ENCODE measurements at places on chromosomes 5 and 9.

- DNase-seq = no peak
Measured at GRCh38 chr9:103242025-103242424, 246.9 kb downstream of the CYLC2 start.

- no peak for DNase-seq
Measured at GRCh38 chr9:80554301-80554700, 982.5 kb downstream of the TLE4 start.

GRCh38 chr5:180802325-180803180 is at the start of gene MGAT1:
TSS of gene MGAT1 (minus strand) at chr5:180802806. CDS start at chr5:180792971, 9,835 bp downstream.
- DNase-seq = peak; percentile 92

- no peak for DNase-seq
Measured at GRCh38 chr9:120438836-120439546, 141.0 kb downstream of the CDK5RAP2 start.

DNA sequence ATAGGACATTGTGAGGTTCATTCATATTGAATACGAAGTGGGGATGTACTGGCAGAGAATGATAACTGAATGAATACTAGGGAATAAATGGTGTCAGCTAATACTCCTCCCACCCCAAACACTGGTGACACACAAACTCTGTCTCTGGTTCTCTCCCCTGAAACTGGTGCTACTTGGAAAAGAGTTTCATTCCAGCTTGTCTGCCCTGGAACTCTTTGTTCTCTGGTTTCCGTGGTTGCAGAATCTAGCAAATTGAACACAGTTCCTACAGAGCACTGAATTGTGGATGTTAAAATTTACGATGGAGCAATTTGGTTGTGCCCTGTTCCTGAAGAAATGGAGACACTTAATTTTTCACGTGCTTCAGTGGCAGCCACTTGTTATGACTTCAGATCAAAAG is 181.7 kb downstream of the KCTD16 start:
- DNase-seq = no peak

DNA sequence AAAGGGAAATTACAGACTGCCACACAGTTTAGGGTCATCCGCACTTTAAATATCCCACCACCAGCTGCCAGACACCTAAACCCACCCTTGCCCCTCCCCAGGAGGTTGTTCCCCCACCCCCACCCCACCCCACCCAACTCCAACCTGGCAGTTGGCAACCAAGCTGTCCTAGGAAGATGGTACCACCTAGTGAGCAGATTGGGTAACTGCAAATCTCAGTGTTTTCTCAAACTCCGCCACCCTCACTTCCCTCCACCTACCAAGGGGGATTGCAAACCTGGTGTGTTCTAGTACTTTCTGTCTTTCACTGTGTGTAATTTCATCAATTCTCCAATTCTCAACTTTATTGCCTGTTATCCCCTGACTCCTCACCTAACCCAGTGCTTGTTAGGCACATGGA is 323.8 kb upstream of the IRX2 start:
- DNase-seq = no peak

DNA sequence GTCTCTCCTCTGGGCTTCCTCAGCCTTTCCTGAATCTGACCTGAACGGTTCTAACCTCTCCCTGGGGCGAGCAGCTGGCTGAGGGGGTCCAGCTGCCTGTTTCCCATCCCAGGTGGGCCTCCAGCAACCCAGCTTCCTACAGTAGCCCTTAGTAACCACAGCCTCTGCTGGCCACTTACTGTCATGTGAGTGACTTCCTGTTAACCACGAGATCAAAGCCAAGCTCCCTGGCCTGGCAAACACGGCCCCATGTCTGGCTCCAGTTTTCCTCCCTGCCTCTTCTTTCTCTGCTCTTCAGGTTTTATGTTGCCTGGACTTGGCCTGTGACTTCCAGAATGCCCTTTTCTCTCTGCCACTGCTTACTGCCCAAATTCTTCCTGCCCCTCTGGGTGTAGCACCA is 47.2 kb upstream of the DAB2IP start:
- DNase-seq = peak; percentile 44

- no peak for DNase-seq
Measured at GRCh38 chr5:81855591-81855990, 104.7 kb upstream of the SSBP2 start.

DNA sequence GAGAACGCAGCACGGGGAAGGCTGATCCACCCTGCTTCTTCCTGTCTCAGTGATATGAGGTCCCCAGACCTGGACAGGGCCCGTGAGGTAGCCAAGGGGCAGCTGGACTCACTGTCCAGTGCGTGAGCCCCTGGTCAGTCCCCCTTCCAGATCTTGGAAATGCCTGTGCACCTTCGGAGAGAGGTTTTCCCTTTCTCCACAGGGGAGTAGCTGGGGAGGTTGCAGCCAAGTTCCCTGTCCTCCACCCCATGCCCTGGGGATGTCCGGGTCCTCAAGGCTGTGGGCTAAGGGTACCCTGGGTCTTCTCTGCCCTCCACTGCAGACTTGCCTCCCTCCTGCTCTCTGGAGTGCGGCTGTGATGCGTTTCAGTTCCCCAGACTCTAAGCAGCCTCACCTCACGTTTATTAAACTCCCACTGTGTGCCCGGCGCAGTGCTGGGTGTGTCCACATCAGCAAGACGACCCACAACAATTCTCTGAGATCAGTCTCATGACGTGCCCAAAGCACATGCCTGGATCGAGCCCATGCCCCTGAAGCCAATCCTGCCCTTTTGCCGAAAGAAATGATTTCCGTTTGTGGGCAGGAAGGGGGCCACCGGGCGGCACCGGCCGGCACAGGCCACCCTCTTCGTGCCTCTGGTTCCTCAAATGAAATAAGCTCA is 101.3 kb upstream of the PHYKPL start:
- DNase-seq = no peak

GRCh38 chr5:417301-418161 is 25.4 kb upstream of the EXOC3 start:
- peak; percentile 11 for DNase-seq

DNA sequence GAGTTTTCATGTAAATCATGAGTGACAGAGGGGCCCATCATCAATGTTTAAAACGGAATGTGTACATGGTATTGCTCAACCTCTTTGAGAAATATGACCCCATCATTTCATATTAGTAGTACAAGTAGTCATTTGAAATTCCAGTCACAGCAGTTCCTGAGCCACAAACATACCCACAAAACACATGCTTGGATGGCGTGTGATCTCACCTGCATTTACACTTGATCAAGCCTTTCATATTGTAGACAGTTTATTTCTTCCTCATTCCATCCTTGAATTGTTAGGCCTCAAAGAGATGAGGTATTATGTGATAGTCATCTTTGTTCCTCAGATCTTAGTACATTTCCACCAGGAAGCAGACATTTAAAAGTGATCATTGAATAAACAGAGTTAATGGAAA is 96.8 kb upstream of the TAS2R1 start:
- DNase-seq = no peak

DNA sequence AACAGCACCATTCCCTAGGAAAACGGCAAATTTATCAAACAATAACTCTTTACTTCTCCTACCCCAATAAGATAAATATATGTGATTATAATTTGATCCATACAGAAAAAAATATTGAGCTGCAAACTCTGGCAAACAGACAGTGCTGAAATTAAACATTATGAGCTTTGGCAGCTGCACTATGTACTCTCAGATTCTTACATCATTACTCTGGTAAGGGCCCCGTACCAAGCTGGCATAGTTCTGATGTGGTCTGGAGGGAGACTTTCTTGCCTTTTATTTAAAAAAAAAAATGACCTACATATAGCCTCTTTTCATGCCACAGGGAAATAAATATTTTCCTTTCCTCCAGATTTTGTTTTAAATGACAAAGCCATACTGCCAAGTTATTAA is 95.0 kb downstream of the NR6A1 start:
- peak; percentile 39 for DNase-seq

GRCh38 chr9:124839612-124840299 is 13.5 kb upstream of the WDR38 start:
- peak; percentile 66 for DNase-seq

- DNase-seq = no peak
Measured at GRCh38 chr9:123872710-123873109, 57.2 kb downstream of the DENND1A start.

- no peak for DNase-seq
Measured at GRCh38 chr5:79133121-79133656, 21.6 kb downstream of the BHMT start.

DNA sequence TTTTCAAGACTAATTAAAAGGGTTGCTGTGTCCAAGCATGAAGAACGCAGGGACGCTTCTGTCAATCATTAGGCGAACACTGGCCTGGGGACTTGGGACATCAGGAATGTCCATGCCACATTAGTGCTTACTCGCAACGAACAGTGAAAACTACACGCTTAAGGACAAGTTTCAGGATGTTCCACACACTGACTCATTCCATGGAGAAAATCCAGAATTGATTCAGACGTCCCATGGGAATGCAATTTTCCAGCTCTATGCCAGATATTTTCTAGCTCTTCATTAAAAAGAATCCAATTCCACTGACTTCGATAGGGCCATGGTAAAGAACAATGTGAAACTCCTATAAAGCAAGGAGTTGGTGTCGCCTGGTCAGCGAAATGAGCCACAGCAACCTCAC is 98.2 kb downstream of the CAMSAP1 start:
- peak; percentile 14 for DNase-seq
